T-cell (primary cell): ENCODE measurements at places on chromosomes 7 and 10. TPM values are rescaled to one million over a fixed set of nuclear protein-coding genes. Genes with fewer than 3 reads are reported as not detected.

- DNase-seq = no peak
These were observed 138.1 kb upstream of the TCF7L2 start for GRCh38 chr10:112811741-112812551.

Gene PIP
- not detected for total RNA-seq

- no peak for DNase-seq
These were observed 217.9 kb downstream of the GLRX3 start for GRCh38 chr10:130353928-130354572.

GRCh38 chr10:98425511-98426352 is 10.8 kb upstream of the PYROXD2 start:
- DNase-seq = peak; percentile 33

DNA sequence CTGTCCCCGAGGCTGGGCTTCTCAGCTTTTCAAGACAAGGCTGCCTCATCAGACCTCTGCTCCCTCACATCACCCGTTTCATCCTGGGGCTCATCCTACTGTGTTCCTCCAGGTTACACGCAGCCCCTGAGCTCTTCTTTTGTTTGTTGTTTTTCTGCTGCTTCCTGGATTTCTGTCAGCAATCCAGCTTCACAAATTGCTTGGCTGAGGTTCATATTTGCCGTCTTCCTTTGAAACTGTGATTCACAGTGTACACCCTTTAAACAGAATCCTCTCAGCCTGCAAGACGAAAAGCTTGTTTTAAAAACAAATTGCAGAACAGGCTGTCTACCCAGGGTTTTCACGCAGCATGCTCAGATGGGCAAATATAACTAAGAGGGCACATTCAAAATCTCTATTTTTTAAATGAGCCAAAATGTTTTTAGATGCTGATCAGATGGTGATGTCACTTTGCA is 39.1 kb upstream of the PARD3 start:
- DNase-seq = no peak

- no peak for DNase-seq
These were observed 42.2 kb upstream of the GRB10 start for GRCh38 chr7:50824882-50825281.

DNA sequence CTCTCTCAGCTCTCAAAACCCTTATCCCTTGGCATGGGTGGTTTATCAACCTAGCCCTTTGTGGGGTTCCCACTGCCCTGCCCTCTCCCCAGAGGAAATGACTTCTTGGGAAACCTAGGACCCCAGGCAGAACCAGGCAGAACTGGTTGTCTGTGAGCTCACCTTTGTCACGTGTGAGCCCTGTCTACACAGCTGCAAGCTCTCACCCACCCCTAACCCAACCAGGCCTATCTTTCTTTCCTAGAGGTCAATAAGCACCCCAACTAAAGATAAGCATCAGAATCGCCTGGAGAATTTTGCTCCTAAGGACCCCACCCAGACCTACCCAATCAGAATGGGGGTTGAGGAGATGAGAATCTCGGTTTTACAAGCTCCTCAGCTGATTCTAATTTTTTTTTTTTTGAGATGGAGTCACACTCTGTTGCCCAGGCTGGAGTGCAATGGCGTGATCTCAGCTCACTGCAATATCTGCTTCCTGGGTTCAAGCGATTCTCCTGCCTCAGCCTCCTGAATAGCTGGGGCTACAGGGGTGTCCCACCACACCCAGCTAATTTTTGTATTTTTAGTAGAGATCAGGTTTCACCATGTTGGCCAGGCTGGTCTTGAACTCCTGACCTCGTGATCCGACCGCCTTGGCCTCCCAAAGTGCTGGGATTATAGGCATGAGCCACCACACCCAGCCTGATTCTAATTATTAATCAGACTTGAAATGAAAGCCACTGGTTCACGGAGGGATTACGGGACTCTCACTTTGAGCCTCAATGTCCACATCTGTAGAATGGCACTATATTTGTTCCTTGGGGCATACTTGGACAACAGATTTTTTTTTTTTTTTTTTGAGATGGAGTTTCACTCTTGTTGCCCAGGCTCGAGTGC is 7.5 kb upstream of the DDIT4 start:
- no peak for DNase-seq

GRCh38 chr7:36393826-36394225 is 4.2 kb downstream of the ANLN start:
- no peak for DNase-seq

DNA sequence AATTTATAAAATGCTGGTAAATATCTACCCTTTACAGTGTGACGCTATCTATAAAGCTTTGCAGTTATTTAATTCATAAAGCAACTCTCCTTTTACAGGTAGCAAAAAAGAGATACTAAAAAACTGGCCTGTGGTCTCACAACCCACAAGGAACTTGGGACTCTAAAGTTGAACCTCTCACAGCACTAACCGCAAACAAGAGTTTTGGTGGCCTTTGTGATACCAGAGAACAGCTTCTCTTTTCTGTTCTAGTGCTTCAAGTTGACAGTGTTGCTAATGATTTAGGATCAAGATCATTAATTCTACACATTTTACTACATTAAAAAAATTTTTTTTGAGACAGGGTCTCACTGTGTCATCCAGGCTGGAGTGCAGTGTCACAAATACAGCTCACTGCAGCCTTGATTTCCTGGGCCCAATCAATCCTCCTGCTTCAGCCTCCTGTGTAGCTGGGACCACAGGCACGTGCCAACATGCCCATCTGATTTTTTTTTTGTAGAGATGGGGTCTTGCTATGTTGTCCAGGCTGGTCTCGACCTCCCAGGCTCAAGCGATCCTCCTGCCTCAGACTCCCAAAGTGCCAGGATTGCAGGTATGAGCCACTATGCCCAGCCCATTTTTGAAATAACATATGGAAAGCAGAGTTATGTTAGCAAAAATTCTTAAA is 56.0 kb upstream of the ST8SIA6 start:
- DNase-seq = no peak

Gene ARMC3
- total RNA-seq = not detected

DNA sequence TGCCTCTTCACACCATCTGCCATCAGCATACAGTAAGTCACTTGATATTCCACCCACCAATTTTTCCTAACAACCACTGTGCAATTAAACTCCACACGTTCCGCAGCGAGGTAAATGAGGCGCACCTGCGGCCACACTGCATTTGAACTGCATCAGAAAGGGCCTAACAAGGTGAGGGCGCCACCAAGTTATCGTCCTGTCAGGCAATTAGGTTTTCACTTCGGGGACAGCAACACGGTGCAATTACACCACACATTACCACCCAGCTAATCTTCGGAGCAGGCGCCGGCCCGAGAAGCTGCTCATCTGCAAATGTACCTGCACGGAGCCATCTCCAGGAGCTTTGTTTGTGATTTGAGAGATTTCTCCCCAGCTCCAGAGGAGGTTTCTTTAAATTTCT is 84.4 kb downstream of the EBF3 start:
- no peak for DNase-seq

DNA sequence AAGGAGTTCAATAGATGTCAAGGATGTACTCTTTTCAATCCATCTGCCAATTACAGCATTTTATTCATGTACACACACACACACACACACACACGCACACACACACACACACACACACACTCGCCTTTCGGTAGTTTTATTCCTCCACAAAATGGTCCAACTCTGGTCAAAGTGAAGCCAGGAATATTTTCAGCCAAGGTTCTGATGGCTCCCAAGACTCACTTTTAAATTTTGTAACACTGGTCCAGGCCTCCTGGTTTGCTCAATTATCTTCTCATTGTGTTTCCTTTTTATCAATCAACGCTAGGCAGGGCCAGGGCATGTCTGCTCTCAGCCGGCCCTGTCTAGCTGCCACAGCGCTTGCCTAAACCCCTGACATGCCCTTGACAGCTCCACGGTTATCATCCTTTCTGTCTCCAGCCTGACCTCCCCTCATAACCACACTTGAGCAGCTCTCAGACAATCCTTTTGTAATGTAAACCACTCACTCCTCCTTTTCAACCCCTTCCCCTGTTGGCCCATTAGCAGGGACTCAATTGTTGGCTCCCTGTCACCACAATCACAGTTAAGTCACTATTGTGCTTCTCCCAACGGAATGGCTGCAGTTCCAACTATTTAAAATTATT is 115.1 kb downstream of the ICA1 start:
- no peak for DNase-seq

Gene FAM24A
- total RNA-seq = not detected

DNA sequence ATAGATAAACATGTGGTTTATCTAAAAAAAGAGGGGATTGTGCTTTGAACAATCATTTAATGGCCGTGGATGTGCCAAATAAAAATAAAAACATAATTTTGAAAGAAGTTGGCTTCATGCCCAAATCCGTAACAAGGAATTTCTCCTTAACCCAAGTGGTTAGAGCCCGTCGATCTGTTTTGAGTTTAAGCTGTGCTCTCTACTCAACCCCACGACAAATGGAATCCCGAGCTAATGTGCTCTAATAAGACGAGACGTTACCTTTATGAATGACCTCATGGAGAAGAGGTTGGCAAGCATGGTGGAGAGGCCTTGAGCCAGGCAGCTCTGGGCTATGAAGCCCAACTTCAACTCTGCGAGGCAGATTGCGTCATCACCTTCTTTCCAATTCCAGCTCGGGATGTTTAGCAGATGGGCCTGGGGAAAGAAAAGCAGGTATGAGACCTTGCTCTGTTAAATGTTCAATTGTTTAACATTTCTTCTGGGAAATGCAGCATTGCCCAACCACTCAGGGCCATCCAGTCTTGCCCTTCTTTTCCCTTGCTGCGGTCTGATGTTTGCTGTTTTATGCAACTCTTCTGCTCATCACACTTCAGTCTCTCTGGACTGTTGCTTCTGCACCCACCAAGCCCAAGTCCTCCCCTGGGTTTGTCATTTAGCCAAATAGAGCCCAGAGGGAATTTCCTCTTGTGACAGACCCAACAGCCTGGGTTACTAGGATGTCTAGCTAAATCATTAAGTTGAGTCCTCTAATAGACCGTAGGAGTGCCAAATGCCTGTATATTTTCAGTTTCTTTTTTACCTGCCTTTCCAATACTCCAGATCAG is 564.6 kb downstream of the KCNMA1 start:
- no peak for DNase-seq

DNA sequence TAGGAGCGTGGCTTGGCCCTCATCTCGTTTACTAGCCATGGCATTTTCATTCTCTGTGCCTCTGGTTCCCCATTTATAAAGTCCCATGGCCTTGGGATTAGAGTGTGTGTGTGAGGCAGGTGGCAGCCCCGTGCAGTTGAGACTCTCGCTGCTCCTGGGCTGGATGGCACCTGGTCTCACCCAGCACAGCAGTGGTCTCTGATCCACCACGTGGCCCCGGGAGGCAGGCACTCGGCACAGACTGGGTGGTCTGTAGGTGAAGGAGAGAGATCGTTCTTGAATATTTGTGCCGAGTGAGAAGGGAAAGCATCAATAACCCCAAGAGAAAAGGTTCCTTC is 50.4 kb downstream of the CALML3 start:
- no peak for DNase-seq

Gene MYOZ1
- total RNA-seq = not detected

GRCh38 chr7:156558198-156558597 is 82.4 kb upstream of the RNF32 start:
- no peak for DNase-seq

GRCh38 chr10:3820255-3820654 is 35.2 kb upstream of the KLF6 start:
- no peak for DNase-seq

Gene GPR37
- not detected for total RNA-seq

GRCh38 chr10:86043236-86043635 is 323.4 kb downstream of the GRID1 start:
- DNase-seq = no peak

DNA sequence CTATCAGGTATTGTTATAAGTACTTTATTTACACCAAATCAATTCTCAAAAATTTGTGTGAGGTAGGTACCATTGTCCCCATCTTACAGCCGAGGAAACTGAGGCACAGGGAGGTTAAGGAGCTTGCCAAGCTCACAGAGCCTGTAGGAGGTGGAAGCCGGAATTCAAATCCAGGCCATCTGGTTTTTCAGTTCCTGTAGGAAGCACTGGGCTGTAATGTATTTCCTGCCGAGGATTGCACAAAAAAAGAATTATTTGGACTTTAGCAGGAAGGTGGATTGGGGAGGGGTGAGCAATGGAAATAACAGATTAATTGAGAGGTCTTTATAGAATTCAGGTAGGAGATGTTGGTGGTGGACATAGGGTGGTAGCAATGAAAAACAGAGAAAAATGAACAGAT is 315.3 kb upstream of the AUTS2 start:
- no peak for DNase-seq

DNA sequence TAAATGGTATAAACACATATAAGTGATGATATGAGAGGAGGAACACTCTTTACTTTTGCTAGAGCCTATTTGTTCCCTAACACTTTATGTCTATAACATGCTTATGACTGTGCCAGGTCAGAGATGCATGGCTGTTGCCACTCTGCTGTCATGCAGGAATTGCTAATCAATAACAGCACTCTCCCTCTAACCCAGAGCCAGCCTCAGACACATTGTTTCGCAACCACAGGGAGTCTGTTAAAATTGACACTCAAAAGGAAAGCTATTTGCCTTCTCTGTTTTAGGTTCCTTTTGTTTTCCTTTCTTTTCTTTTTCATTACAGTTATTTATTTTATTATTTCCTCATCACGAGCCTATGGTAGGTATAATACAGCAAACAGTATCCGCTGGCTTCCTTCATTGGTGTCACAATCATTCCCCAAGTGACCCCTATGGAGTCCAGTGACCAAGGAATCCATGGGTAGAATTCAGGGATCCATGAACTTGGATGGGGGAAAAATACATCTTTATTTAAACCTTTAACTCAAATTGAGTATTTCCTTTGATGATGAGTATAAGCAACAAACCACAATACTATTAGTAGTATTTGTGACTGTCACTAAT is 6.8 kb downstream of the PON2 start:
- no peak for DNase-seq

- no peak for DNase-seq
These were observed 10.7 kb downstream of the BUD31 start for GRCh38 chr7:99419323-99420021.

Gene C10orf67
- total RNA-seq = not detected

Gene TMEM229A
- not detected for total RNA-seq

Gene INSIG1
- 42.4 TPM for total RNA-seq

DNA sequence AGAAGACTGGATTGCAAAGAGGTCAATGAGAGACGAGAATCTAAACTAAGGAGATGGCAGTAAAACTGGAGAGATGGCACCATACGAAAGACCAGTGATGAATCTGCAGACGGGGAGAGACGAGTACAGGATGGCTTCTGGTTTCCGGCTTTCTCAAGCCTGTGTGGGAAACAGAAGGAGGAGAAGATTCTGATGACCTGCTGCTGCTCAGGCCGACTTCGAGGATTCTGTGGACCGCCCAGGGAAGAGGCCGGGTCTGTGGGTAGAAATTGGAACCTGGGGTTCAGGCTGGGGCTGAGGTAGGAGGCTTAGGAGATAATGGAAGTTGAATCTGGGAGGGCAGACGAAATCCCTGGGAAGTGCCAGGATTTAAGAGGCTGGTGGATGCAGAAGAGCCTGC is 48.6 kb downstream of the PARP12 start:
- DNase-seq = no peak

Gene PRPF18
- total RNA-seq = 28.0 TPM

Gene RNF32
- total RNA-seq = not detected

Gene OR6V1
- not detected for total RNA-seq

- no peak for DNase-seq
These were observed 222.5 kb downstream of the AHR start for GRCh38 chr7:17520941-17521340.
